ENCODE measurements at places on chromosomes 5 and 9.

- DNase-seq: no peak
These were observed 364.9 kb upstream of the IRX2 start for GRCh38 chr5:3116366-3116765.

GRCh38 chr9:93248386-93249040 is 64.6 kb downstream of the WNK2 start:
- no peak for DNase-seq

- DNase-seq: no peak
These were observed 112.3 kb downstream of the MARCHF3 start for GRCh38 chr5:126917918-126918614.

DNA sequence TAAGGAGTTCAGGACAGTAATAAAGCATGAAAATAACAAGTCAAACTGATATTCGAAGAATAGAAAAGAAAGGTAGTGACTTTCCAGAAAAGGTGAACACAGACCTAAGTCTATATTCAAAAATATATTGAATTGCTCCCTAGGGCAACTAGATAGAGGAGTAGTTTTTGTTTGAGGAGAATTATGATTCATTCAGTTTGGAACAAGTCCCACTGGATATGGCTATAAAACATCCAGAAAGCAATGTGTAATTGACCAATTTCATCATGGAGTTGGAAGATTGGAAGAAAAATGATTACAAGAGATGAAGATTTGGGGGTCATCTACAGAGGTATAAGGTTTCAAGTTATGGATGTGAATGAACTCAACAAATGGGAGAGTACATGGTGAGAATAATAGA is 117.5 kb upstream of the ZNF462 start:
- DNase-seq: no peak

DNA sequence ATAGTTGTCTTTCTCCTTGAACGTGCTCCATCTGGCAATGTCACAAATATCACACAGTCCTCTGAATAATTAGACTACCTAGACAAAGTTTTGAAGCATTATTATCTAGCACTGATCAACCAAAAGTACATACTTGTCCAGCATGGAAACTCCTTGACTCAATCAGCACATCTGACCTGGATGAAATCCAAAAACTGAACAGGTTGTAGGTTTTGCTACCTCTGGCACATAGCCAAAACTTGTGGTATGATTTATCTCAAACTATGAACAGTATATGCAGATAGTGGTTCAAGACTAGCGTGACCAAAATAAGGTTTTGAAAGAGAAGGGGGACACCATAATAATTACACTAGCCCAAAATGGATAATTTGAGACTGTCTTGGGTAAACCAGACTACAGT is 158.1 kb downstream of the ARRDC3 start:
- DNase-seq: no peak

Measured in NCI-H446 (cell line).